ENCODE measurements at places on chromosomes 2 and 18.
A peak's percentile ranks its signal among the peaks of the same experiment; 100 is the strongest.

- no peak for DNase-seq
These were observed 39.5 kb downstream of the CERS6 start for GRCh38 chr2:168495524-168495923.

- no peak for DNase-seq
These were observed 22.7 kb upstream of the NFU1 start for GRCh38 chr2:69459936-69460335.

- DNase-seq: no peak
These were observed 1.9 kb downstream of the GLI2 start for GRCh38 chr2:120737340-120738101.

DNA sequence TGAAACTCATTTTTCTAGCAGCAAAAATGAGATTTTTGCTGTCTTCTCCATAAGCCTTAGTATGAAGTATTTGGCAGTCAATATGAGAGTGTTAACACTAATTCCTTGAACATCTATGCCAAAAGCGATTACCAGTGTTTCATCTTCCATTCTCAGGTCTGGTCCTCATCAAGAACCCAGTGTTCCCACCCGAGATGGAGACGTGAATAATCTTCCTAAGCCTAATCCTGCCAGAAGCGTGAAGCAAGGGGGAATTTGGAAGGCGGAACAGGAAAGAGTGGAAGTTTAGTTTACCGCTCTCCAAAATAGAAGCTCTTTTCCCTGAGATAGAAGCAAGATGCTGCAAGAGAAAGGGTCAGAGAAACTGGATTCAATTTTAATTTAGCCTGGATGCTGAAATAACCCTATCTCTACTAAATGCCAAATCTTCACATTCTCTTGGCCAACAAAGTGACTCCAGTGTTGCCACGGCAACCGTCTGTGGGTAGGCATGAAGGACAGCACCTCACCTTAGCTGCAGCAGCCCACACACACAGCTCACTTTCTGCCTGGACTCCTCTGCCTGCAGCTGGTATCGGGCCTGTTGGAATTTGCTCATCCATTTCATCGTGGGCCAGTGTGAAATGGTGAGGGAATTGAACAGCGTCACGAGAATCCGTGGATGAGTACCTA, 711.1 kb downstream of the CBLN2 start:
- DNase-seq: no peak

DNA sequence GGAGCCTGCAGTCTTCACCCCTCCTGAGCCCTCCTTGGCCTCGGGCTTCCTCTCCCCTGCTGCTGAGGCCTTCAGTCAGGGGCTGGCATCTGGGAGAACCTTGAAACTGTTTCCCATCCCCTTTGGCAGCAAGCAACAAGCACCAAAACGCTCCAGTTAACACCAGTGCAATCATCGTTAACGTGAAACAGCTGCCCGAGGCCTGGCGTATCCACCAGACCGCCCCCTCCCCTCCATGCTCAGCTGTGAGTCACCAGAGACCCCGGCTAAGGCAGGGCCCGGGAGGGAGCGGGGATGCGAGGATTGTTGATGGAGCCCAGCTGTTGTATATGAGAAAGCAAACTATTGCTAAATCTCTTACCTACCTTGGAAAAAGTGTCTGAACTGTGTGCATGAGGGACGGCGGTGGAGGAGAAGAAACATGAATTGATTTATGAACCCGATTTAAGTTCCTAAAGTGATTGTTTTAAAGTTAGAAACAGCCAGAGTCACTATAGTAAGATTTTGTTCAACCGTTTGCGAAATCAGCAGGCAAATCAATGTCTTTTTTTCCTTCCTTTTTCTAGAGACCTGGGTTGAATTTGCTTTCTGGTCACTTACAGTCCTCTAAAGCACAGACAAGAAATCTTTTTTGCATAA, 5.2 kb downstream of the ZFP36L2 start:
- no peak for DNase-seq

GRCh38 chr2:1550658-1551316, 137.5 kb downstream of the TPO start:
- DNase-seq: peak; percentile 38

- no peak for DNase-seq
These were observed 7.4 kb upstream of the NRBP1 start for GRCh38 chr2:27420996-27421395.

GRCh38 chr2:75870651-75871137, 160.0 kb upstream of the GCFC2 start:
- DNase-seq: no peak

GRCh38 chr2:106782681-106783080, 103.3 kb downstream of the ST6GAL2 start:
- DNase-seq: no peak

GRCh38 chr18:57231864-57232263, 85.0 kb downstream of the BOD1L2 start:
- DNase-seq: no peak

GRCh38 chr2:240250150-240250984, 109.9 kb upstream of the OTOS start:
- DNase-seq: no peak

- DNase-seq: no peak
These were observed 31.3 kb downstream of the NIFK start for GRCh38 chr2:121705390-121705789.

- no peak for DNase-seq
These were observed 33.8 kb downstream of the HS1BP3 start for GRCh38 chr2:20617081-20617575.

DNA sequence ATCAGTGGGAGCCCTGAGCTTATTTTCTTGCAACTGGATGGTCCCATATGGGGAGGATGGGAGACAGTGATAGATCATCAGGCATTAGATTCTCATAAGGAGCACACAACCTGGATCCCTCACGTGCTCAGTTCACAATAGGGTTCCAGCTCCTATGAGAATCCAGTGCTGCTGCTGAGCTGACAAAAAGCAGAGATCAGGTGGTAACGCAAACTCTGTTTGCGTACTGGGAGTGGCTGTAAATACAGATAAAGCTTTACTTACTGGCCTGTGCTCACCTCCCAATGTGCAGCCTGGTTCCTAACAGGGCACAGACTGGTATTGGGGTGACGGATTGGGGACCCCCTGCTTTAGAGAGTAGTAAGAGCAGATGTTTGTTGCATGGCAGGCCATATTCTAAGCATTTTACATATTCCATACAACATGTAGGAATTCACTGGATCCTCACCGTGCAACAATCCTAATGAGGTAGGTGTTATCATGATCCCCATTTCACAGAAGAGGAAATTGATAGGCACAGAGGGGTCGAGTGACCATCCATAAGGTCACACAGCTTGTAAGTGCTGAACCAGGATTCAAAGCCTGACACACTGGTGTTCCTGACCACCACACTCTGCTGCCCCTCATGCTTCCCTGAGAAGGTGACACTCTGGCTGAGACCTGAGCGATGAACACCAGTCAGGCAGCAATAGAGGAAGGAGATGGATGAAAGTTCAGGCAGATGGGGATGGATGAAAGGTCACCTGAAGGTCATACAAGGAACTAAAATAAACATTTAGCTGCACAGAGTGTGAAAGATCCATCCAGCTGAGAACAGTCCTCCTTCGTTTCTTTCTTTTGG, 15.7 kb upstream of the MAT2A start:
- DNase-seq: no peak

DNA sequence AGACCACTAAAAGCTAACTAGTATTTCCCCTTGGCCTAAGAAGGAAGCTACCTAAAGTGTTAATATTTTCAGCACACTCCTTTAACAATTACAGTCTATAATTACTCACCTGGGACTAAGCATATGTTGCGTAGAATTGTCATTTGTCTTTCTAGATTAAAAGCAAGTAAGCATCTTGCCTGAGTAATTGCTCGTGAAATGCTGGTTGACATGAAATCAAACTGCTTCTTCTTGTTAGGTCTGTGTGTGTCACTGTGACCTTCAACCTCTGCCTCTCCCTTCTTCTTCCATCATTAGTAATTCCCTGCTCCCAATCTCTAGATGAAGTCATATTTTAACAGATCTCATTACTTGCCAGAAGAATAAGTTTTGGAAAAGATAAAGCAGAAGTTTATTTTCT, 212.2 kb downstream of the XIRP2 start:
- DNase-seq: no peak

GRCh38 chr18:58580623-58581022, 48.3 kb downstream of the ALPK2 start:
- DNase-seq: no peak

- DNase-seq: no peak
These were observed 55.6 kb downstream of the MTX2 start for GRCh38 chr2:176324862-176325261.

DNA sequence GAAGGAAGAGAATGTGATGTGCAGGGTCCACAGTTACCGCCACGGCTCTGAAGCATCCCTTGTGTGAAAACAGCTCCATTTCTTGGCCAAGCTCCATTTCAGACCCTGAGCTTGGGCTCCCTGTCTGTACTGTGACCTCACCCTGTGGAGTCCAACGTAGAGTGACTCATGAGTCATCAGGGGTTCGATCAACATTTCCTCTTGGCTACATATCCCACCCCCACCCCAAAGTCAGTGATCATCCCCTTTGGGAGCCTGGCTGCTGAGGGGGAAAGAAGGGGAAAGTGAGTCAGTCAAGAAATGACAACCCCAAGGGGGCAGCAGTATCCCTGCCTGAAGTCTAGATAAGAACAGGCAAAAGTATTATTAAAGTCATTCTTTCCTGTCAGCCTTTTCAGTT, 62.2 kb downstream of the PAPOLG start:
- no peak for DNase-seq

- DNase-seq: no peak
These were observed 9.4 kb upstream of the CD302 start for GRCh38 chr2:159807183-159808031.

DNA sequence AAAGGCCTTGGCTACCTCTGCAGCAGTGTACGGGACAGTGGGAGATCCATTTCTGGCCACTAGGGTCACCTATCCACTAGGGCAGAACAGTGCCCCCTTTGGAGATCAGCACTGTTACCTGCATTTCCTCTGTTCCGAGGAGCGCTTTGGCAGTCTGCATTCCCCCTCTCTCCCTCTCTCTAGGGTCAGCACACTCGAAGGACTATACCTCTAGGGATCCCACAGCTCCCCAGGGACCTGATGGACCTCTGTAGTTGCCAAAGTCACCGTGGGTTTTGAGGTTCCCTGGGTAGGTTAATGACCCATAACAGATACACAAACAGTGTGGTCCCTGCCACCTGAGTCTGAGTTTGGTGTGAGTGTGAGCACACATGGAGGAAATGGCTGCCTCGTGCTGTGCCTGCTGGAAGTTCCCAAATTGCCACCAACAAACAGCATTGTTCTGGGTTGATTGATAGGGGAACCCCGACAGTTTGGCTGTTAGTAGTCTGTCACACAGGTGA, 99.8 kb upstream of the VWC2L start:
- DNase-seq: no peak

DNA sequence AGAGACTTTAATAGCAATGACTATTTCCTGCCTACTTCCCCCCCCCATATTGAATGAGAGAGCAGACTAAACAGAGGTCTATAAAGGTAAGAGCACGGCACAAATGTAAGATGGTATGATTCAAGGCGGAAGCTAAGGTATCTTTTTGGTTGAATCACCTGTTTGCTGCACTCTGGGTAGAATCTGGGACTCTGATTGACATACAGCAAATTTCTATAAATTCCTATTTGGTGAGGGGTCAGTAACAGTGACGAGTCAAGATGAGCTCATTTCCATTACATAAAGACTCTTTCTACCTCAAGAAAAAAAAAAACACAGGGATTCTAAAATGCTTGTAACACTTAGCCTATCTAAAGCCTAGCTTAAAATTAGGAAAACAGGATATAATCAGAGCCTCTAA, 297.3 kb downstream of the TNS1 start:
- DNase-seq: no peak

- no peak for DNase-seq
These were observed 185.1 kb upstream of the LHCGR start for GRCh38 chr2:48940606-48941005.

GRCh38 chr2:200944467-200945394, 18.7 kb downstream of the ORC2 start:
- no peak for DNase-seq

DNA sequence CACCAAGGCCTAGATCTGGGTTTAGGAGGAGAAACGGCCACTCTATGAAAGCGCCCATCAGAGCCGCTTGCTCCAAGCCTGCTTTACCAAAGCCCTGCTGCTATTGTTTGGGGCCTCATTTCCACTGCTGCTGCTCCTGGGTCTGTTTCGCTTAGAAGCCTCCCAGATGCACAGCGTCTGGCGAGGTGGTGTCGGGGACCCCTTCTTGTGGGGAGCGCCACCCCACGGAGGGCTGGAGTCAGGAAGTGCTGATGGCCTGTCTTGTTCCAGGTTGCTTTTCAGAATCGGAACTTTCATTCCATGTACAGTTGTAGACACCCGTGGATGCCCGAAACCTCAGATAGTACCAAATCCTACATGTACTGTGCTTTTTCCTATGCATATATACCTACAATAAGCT, 204.9 kb upstream of the TWIST2 start:
- DNase-seq: no peak

GRCh38 chr2:217530392-217531090, 472.3 kb downstream of the TNS1 start:
- DNase-seq: no peak

DNA sequence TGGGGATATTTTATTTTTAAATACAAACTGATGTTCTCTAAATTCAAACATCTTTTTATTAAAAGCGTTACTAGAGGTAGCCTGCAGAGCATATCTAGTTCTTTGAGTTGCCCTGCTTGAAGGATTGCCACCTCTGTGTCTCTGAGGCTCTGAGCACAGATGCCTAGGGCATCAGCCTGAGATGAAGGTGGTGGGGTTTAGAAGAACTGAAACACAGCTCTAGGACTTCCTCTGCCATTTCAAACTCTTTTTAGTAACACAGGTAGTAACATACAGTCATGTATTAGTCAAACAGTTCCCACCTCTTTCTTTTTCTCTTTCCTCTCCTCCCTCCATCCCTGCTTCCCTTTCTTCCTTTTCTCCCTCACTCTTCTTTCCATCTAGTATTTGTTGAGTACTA, 57.6 kb downstream of the TTC21B start:
- no peak for DNase-seq

DNA sequence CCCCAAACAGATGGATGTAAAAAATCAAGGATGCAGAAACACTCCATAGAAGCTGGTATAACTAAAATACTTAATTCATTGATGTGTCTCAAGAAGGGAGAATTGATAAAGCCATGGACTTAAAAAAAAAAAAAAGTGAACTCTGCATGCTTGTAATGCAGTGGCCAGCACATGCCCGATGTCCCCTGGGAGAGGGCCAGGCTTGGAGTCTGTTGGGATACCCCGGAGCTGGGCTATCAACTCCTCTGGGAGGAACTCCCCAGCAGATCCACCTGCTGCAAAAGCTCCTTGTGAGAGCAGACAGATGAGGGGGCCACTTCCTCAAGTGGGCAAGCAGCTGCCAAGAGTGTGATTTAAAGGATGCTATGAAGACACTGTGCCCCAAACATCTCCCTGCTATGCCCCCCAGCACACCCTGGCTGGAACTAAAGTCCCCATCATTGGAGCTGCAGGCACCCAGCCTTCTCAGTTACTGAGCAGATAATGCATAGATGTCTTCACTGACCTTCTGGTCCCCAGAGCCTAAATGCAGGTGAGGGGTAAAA, 311.5 kb upstream of the ID2 start:
- DNase-seq: no peak

GRCh38 chr2:9052821-9053533, 49.5 kb upstream of the MBOAT2 start:
- no peak for DNase-seq

GRCh38 chr2:200324362-200324761, 17.9 kb downstream of the SPATS2L start:
- DNase-seq: no peak

- no peak for DNase-seq
These were observed 3.4 kb upstream of the PAX8 start for GRCh38 chr2:113281910-113282746.

GRCh38 chr2:56410140-56410539, 226.3 kb downstream of the CCDC85A start:
- no peak for DNase-seq

- DNase-seq: no peak
These were observed 98.9 kb upstream of the PMAIP1 start for GRCh38 chr18:59800897-59801296.
